ENCODE measurements at places on chromosomes 13 and 19. TPM values are rescaled to one million over a fixed set of nuclear protein-coding genes. Genes with fewer than 3 reads are reported as not detected.
A peak's percentile ranks its signal among the peaks of the same experiment; 100 is the strongest.

GRCh38 chr13:100659578-100659977, 15.0 kb downstream of the TMTC4 start:
- H3K4me3 ChIP-seq: no peak overlapping the region
- H3K4me1 ChIP-seq: no peaks in the 10 kb centered on the region
- peaks cover 96% of the 10 kb centered on the region for H3K36me3 ChIP-seq
- no peak overlapping the region for H3K27ac ChIP-seq
- DNase-seq: no peak

MYPOP gene
- 8.1 TPM for total RNA-seq

GRCh38 chr19:11578258-11579142, 1.1 kb upstream of the ACP5 start:
- no peaks in the 10 kb centered on the region for H3K4me1 ChIP-seq
- no peak overlapping the region for H3K27ac ChIP-seq
- no peaks in the 10 kb centered on the region for H3K27me3 ChIP-seq
- H3K4me3 ChIP-seq: peak overlapping the region; percentile 39

UBXN6 gene
- 90.6 TPM for total RNA-seq

DNA sequence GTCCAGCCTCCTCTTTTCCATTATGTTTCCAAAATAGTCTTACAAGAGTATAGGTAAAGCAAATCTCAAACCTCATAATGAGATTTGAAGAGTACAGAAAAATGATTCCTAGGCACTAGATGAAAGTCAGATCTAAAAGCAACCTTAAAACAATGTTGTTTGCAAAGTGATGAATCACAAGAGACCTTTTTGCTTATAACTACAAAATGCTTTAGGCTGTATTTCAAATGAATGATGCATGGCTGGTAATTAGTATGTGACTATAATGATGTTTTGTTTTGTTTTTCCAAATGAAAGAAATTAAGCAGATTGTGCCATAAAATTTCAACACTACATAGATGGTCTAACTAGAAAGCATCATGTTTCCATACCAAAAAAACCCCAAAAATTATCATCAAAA, 272.7 kb downstream of the DIAPH3 start:
- DNase-seq: no peak
- no peaks in the 10 kb centered on the region for H3K27me3 ChIP-seq
- H3K4me1 ChIP-seq: no peaks in the 10 kb centered on the region
- H3K36me3 ChIP-seq: no peaks in the 10 kb centered on the region

DNA sequence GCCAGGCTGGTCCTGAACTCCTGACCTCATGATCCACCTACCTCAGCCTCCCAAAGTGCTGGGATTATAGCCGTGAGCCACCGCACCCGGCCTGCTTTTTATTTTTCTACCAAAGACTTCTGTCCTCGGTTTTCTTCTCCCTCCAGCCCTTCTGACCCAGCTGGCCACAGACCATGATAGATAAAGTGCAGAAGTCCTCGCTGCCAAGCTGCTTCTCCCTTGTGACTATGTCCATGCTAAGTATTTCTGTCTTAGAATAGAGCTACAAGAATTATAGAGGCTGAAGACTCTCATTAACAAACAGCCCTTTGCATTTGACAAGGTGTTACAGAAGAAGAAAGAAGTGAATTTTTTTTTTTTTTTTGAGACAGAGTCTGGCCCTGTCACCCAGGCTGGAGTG, 15.4 kb upstream of the MAP3K10 start:
- DNase-seq: no peak
- H3K4me3 ChIP-seq: no peak overlapping the region
- no peak overlapping the region for H3K27ac ChIP-seq

GRCh38 chr13:84443463-84443862, 561.2 kb upstream of the SLITRK1 start:
- no peaks in the 10 kb centered on the region for H3K4me1 ChIP-seq
- H3K4me3 ChIP-seq: no peak overlapping the region
- no peaks in the 10 kb centered on the region for H3K36me3 ChIP-seq

GRCh38 chr19:51822325-51822724, 27.4 kb downstream of the FPR3 start:
- H3K27me3 ChIP-seq: no peaks in the 10 kb centered on the region
- no peaks in the 10 kb centered on the region for H3K4me1 ChIP-seq
- DNase-seq: no peak
- H3K27ac ChIP-seq: peak overlapping the region; percentile 83

PKN1 gene
- 144 TPM for total RNA-seq

PRODH2 gene
- total RNA-seq: not detected

- H3K4me3 ChIP-seq: no peak overlapping the region
- H3K27ac ChIP-seq: no peak overlapping the region
- no peaks in the 10 kb centered on the region for H3K27me3 ChIP-seq
- no peak for DNase-seq
Measured at GRCh38 chr13:20521364-20522115, 4.1 kb downstream of the CRYL1 start.

GRCh38 chr13:99414048-99414995, 87.0 kb upstream of the TM9SF2 start:
- H3K36me3 ChIP-seq: no peaks in the 10 kb centered on the region
- peaks cover 22% of the 10 kb centered on the region for H3K27me3 ChIP-seq
- no peak for DNase-seq
- H3K27ac ChIP-seq: no peak overlapping the region
- no peak overlapping the region for H3K4me3 ChIP-seq

DNA sequence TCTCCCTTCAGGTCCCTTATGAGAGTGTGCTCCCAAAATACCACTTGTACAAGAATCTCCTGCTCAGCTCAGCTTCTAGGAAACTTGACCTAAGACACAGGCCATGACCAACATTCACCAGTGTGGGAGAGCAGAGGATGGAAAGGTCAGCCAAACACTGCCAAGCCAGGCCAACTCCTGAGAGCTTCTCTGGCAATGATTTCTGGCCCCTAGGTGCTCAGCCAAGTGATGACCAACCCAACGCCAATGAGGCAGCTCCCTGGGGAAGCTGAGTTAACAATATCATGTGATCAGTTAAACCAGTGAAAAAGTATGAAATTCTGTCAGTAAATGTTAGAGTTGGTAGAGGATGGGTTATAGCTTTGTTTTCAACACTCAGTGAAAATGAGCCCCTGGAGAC, 49.1 kb upstream of the FLT1 start:
- H3K27me3 ChIP-seq: no peaks in the 10 kb centered on the region
- no peak for DNase-seq

GTPBP3 gene
- 9.8 TPM for total RNA-seq
